Bone marrow (tissue), 2 donors: ENCODE measurements at places on chromosomes 7 and 10.

GRCh38 chr7:29229066-29229465 is 34.5 kb downstream of the CHN2 start:
- DNase-seq = no peak

DNA sequence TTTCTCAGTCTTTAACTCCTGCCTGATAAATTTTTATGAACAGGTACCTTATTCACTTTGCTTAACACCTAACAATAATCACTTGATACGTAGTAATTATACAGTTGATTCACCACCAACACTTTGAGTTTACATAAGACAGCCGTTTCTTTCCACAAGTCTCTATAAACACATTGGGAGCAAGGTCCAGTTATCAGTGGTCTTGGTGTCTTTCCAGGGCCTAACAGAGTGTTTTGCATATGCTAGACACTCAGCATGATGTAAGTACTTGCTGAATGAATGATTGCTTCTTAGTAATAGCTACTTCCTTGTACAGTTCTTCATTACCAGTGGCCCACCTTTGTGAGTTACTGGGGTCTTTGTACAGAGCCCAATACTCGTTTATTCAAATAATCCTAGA is 6.4 kb downstream of the CLDN12 start:
- DNase-seq = no peak

- no peak for DNase-seq
These were observed 45.9 kb upstream of the AGMO start for GRCh38 chr7:15607529-15608210.

GRCh38 chr10:20999699-21000098 is 102.6 kb upstream of the NEBL start:
- DNase-seq = no peak

DNA sequence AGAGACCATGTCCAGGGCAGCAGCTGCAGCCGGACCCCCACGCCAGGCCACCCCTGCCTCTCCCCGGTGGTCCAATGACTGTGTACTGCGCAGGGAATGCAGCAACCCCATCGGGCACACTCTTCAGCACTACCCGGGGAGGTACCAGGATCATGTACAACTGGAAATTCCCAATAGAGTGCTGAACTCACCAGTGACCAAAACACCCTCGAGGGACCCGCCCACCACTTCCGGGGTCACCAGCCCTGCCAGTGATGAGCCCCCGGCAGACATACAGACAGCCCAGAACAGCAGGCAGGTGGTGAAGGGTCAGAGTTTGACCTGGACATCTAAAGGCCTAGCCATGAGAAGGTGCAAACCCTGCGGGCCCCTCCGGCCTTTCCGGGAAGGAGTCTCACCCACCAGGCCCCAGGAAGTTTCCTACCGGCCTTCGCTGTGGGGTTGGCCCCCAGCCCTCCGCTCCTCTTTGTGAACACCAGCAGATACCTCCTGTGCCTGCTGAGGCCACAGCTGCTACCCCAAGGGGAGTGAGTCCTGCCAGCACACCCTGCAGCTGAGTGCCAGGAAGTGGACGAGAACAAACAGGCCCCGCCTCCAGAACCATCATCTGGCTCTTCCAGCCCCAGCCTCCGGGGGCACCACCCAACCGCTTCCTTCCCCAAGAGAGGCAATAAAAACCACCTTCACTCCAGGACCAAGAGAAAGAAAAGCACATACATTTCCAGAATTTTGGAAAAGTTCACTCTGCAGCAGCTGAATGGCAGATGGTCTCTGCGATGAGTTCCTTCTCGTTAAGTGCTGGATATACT is 5.0 kb upstream of the ANKRD61 start:
- DNase-seq = peak; percentile 30

GRCh38 chr7:106793015-106793975 is 71.8 kb upstream of the PIK3CG start:
- no peak for DNase-seq

DNA sequence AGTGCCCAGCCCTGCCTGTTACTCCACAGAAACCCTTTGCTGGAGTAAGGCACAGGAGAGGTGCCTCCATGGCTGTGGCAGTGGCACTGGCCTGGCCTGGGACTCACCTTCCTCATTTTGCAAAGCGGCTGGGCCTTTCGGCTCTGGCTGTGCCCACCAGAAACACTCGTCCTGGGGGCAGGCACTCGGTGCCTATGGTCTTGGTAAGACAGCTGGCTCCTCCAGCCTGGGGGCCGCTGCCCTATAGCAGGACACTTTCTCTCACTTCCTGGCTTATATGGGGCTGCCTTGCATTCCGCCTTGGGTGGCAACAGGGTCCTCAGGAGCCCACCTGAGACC is 13.2 kb downstream of the ZMIZ1 start:
- no peak for DNase-seq

- no peak for DNase-seq
These were observed 180.8 kb upstream of the CACNA2D1 start for GRCh38 chr7:82624337-82624736.

- no peak for DNase-seq
These were observed 28.0 kb downstream of the YKT6 start for GRCh38 chr7:44228571-44229350.

GRCh38 chr10:125472010-125472607 is 210.9 kb downstream of the TEX36 start:
- DNase-seq = no peak

GRCh38 chr10:34017281-34017680 is 682.8 kb upstream of the NRP1 start:
- DNase-seq = no peak

- DNase-seq = no peak
These were observed 57.6 kb upstream of the ADGRA1 start for GRCh38 chr10:133030126-133030525.

DNA sequence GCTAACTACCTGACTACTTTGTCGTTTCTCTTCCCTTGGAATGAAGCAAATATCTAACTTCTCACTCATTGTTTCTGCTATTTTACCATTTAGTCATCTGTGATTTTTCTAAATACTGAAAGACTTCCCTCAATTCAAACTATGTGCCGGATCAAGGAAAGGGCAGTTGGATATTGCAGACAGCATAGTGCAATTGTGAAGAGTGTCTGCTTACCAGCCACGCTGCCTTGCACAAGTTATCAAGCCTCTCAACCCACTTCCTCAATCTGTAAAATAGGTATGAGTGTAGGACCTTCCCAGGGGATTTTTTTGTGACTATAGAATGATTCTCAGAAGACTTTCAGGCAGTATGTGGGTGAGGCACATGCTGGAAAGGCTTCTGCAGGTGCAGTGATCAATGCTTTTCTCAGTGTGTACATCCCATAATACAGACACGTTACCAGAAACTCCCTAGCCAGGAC is 54.3 kb downstream of the EGFR start:
- DNase-seq = no peak

DNA sequence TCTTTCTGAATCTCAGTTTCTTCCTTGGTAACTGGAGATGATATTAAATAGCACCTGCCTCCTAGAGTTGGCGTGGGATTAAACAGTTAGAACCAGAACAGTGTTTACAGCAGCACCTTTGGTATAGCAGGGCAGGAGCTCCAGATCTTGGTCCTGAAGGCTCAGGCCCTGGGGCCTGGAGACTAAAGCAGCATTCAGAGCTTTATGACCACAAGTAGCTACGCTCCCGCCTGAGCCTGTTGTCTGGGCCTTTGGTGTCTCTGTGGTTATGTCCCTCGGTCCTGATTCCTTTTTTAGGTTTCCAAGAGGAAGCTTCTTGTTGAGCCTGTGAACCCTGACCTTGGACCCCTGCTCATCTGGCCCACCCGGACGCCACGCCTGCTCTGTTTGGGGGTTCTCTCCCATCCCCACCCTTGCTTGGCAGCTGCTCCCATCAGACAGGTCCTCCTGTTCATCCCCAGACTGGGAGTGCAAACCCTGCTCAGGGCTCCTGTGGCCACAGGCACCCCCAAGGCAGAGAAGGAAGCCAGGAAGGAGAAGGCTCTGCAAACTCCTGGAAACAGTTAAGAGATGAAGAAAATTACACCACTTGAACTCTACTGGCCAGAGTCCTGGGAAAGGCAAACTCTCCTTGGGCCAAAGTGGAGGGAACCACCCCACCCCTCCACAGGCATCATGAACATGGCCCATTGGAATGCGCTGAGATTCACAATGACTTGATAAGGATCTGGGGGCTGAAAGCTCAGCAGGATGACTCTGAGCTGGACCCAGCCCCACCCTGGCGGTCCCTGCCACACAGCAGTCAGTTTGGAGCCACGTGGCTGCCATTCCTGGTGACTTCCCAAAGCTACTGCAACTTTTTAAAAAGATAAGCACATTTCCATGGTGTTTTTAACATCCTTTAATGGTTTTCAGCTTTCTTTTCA is 50.1 kb upstream of the TMEM72 start:
- no peak for DNase-seq

GRCh38 chr7:98211676-98212531 is 665 bp downstream of the BHLHA15 start:
- DNase-seq = no peak

GRCh38 chr10:131252567-131253276 is 58.8 kb downstream of the TCERG1L start:
- no peak for DNase-seq

- DNase-seq = no peak
These were observed 218.6 kb downstream of the ZNF33B start for GRCh38 chr10:42419789-42420188.

- no peak for DNase-seq
These were observed 347.2 kb upstream of the KCND2 start for GRCh38 chr7:119925581-119926289.

GRCh38 chr10:7706534-7707073 is 3.5 kb downstream of the ITIH2 start:
- DNase-seq = no peak

- no peak for DNase-seq
These were observed 38.4 kb downstream of the SVIL start for GRCh38 chr10:29596356-29596755.

- no peak for DNase-seq
These were observed 294.8 kb upstream of the KLF6 start for GRCh38 chr10:4079803-4080202.

DNA sequence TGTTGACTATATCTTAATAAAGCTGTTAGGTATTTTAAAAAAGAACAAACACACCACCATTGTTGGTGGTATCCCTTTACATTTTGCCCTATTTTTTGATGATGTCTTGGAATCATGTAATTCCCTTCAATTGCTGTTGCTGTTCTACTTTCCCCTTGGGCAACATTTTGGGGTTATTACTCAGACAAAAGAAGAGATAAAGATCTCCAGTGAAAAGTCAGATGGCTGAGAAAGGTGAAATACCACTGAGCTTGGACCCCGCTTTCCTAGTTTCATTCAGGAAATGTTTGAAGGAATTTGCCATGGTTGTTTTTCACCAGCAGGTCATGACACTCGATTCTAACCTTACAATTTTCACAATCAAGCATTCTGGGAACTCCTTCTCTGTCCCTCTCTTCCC is 84.6 kb downstream of the MACC1 start:
- no peak for DNase-seq

DNA sequence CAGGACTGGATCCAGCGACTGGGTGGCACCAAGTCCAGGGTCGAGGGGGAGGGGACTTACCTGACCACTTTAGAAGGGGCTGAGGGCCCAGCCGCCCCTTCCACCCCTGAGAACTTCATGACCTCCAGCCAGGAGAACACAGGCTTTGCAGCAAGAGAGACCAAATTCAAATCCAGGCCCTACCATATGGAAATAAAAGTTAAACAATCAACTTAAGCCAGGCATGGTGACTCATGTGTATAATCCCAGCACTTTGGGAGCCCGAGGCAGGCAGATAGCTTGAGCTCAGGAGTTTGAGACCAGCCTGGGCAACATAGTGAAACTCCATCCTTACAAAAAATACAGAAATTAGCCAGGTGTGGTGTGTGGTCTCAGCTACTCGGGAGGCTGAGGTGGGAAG is 61.9 kb downstream of the COL13A1 start:
- DNase-seq = no peak

DNA sequence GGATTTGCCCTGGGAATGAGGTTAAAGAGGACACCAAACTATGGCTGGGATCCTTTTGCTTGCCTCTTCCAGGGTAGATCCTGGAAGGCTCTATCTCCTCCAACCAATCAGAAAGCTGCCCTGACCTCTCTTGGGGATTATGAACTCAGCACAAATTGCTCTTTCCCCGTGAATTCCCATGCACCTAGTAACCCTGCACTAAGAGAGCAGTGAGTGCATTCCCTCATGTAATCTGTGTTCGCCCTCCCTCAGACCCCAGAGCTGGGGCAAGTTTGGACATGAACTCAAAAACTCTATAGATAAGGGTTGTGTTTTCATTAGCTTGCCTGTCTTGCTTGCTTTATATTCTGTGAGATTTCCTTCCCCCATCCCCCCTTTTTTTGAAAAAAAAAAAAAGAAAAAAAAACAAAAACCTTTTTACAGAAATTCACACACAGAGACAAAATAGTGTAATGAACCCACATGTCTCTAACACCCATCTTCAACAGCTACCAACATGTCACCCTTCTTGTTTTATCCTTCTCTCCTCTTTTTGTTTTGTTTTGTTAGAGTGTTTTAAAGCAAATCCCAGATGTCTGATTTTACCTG is 225.5 kb upstream of the TCF7L2 start:
- DNase-seq = no peak

DNA sequence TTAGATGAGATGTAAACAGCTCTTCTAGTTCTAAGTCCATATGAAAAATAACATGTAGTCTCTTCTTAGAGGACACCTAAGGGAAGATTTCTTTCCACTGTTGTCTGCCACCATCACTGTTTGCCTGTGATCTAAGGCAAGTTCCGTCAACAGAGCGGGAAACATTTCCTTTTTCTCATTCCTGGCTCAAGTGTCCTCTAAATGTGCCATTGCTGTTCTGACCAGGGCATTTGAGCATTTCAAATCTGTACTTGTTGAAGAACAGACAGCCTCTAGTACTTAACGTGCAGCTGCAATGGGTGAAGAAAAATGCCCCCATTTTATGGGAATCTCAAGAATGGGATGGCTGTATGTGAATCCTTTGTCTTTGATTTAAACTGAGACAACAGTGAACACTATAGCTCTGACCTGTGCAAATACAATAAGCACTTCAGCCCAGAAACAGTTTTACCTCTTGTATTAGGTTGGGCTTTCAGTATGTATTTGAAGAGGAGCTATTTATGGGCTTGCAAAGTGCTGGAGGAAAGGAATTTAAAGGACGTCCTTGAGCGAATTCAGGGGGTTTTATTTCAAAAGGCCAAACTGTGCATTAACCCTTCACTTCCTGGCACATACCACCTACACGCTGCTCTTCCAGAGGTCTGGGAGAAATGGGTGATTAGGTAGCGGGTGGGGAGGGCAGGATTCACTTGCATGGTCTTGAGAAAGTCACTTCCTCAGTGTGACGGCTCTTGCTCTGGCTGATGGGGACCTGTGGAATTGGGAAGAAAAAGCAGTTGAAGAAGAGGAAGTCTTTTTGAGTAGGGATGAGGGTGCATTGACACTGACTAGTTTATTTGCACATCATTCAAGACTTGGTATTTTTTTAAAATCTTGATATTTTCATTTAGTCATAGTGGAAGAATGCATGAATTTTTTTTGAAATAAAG is 66.1 kb downstream of the THNSL1 start:
- DNase-seq = no peak
